C1 segment of cervical spinal cord (tissue), 14 donors: ENCODE measurements at places on chromosomes 2 and 18.

GRCh38 chr18:44232500-44232899, 448.2 kb upstream of the SETBP1 start:
- no peak for DNase-seq

- DNase-seq: no peak
Observed at GRCh38 chr2:85468096-85468703, 49.7 kb downstream of the SH2D6 start.

DNA sequence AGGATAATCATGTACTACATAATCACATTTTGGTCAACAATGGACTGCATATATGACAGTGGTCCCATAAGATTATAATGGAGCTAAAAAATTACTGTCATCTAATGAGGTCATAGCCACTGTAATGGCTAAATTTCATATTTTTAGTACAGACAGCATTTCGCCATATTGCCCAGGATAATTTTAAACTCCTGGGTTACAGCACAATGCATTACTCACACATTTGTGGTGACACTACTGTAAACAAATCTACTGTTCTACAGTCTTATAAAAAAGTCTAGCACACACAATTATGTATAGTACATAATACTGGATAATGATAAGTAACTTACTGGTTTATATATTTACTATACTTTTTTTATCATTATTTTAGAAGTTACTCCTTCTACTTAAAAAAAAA, 12.8 kb downstream of the EIF2AK2 start:
- no peak for DNase-seq

DNA sequence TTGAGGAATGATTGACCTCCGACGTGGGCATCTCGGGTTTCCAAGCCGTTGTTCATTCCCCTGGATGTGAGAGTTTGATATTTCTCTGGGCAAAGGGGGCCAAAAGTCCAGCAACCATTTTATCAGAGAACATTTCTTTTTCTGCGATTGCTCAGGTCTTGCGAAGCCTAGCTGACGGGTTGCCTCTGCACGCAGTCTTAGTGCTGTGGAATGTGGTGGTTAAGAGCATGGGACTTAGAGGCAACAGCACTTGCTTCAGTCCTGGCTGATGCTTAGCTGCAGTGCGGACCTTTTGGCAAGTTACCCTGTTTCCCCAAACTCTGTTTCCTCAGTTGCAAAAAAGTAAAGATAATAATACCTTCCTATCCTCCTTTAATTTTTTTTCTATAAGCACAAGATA, 45.0 kb downstream of the FAP start:
- DNase-seq: no peak

DNA sequence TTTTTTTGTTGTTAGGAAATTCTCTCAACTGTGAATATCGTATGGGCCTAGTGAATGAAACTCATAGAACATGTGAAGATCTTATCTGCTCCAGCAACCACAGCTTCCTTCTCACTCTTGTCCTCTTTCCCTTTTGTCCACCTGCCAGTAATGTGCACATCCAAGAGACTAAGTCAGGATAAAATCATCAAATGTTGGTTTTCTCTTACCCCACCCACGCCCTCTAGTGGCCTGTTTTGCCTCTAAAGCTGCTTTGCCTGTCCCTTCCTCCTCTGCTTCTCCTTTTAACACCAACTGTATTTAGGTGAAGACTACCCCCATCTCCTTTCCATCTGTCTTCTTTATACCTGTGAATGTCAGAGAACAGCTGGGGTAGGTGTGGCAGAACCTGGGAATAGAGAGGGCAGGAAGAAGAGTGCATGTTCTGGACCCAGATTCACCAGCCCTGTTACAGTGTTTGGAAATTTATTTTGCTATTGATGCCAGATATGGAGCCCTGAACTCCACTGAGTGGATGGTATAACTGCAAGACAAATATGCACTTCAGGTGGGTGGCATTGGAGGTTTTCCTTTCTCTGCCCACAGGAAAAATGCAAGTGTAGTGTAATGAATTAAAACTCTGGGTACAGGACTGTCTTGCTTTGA, 8.4 kb upstream of the MGAT5 start:
- DNase-seq: peak; percentile 55

GRCh38 chr2:105821428-105822125, 76.9 kb downstream of the NCK2 start:
- DNase-seq: no peak

DNA sequence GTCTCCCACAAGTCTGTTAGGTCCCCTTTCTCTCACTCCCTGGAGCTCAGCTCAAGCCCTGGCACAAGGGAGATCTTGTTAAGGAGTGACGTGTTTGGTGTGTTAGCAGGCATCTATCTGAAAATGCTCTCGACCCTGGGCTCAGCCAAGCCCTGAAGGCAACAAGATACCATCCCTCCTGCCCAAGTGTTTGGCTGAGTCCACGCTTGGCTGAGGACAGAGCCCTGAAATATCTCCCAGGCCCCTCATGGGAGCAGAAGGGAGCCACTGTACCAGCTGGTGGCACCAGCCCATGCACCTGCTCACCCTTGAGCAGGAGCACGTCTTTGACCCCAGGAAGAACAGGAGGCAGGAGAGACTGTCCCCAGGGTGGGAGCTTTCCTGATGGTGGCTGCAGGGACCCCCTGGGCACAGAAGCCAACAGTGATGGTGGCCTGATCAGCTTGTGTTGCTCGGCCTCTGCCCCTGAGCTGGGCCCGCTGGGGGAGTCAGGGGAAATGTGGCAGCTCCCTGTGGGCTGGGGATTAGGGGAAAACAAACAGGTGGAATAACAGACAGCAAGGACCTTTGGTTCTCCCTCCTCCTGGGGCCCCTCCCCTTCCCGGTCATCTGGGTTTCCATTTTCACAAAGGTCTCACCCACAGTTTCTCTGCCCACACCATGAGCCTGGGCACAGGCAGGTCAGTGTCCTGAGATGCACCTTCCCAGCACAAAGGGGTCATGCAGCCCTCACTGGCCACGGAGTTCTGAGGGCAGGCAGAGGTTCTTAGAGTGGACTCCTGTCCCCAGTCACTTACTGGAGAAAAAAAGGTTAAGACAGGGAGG, 91.6 kb downstream of the RHOB start:
- DNase-seq: no peak

DNA sequence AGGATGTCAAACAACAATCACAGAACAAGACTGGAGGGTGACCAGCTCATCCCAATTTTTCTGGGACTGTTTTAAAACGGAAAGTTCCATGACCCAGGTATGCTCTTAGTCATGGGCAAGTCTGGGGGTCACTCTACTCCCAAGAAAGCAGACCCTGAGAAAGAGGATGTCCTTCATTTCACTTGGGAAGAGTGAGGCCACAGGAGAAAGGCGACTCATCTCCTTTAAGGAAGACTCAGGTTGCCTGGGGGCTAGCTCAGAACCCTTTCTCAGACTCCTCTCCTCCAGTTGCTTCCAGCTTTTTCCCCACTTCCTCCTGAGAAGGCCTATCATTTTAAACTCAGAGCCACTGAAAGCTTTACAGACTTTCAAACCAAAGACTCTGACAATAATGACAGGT, 9.3 kb downstream of the RNF152 start:
- no peak for DNase-seq

GRCh38 chr2:151472966-151473365, 63.3 kb downstream of the RIF1 start:
- no peak for DNase-seq

DNA sequence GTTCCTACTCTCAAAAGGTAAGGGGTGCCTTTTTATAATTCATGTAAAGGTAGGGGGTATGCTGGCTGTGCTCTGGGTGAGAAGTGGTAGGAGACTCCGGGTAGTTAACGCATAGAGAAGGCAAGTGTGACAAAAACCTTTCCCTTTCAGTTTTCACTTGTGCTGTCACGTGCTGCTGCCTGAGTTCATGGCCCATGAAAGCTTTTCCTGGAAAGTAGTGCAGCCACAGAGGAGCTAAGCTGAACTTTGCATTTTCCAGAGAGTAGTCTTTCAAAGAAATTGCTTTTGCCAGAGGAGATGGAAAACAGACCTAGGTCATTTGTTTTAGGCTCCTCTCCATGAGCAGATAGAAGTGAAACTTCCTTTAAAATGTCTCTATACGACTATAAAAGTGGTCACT, 44.7 kb downstream of the THSD7B start:
- DNase-seq: no peak

DNA sequence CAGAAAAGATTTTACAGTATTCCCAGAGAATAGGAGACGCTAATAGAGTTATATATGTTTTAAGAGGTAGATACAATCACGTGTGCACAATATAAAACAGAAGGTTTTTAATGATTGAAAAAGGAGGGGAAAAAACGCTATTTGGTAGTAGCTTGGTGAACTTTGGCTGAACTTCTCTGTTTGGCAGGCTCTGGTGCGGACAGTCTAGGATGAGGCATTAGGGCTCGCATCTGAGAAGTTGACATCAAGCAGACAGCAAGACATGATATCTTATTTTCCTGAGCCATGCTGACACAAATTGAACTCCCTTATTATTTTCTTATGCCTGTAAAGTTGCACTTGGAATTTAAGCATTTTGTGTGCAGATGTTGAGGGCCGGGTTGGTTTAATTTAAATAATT, 176.6 kb downstream of the EN1 start:
- DNase-seq: no peak

- no peak for DNase-seq
Observed at GRCh38 chr2:138504546-138505235, 3.1 kb downstream of the SPOPL start.

DNA sequence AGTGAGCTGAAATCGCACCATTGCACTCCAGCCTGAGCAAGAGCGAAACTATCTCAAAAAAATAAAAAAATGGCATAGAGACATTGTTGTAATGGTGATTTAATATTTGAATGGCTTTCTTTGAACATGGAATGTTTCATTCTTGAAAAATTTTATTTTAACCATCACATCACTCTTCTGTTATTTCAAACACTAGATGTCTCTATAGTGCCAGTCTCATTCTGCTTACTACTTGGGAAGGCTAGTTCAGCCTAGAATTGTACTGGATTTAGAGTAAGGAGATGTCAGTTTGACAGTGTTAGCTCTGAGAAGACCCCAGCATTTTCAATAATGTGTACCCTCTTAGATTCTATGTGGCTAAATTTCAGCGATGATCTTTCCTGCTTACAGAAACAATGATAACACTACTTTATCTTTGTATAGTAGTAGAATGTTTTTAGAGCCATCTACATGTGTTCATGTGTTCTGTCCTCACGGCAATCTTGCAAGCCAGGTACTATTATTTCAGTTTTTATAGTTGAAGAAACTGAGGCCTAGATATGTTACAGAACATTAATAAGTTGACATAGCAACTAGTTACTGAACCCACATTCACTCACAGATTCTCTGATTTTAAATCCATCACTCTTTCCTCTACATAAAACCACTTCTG, 142.9 kb upstream of the ZSWIM2 start:
- DNase-seq: no peak

GRCh38 chr2:216392945-216393840, 19.1 kb upstream of the SMARCAL1 start:
- DNase-seq: no peak

- no peak for DNase-seq
Observed at GRCh38 chr2:45729753-45730512, 78.5 kb downstream of the PRKCE start.

DNA sequence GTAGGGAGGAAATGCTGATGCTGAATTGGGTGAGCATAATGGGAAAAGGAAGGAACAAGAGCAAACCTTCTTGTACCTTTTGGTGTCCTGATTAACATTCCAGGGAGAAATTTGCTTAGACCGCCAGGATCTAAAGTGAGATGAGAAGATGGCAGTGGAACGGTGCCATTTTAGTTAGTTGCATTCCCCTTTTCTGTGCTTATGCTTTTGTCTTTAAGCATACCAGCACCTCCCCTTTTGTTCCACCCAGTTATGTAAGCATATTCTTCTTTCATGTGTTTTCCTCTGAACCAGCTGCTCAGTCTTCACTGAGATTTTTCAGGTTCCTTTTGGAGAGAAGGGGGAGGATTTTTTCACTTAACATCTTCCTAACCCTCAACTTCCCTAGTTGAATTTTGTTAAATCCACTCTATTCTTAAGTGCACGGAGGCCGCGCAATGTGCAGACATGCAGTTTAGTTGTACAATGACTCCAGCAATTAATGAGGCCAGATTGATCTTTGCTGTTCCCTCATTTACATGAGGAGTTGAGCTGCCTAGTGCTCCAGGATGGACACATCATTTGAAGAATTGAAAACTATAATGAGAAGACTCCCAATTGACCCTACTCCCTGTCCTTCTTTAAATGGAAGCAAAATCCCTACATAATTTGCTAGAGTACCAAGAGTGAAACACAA, 73.9 kb downstream of the MAP4K4 start:
- no peak for DNase-seq
